HepG2 (cell line): ENCODE measurements at places on chromosomes 13 and 19.

DNA sequence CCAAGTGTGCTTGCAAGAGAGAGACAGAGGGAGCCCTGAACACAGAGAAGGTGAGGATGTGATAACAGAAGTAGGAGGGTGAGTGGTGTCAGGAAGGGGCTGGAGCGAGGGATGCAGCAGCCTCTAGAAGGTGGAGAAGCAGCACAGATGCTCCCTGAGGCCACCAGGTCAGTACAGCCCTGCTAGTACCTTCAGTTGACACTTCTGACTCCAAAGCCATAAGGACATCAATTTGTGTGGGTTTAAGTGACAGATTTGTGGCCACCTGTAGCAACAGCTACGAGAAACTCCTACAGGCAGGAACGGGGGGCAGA, 6.9 kb downstream of the ERICH4 start:
- no peak for DNase-seq

DNA sequence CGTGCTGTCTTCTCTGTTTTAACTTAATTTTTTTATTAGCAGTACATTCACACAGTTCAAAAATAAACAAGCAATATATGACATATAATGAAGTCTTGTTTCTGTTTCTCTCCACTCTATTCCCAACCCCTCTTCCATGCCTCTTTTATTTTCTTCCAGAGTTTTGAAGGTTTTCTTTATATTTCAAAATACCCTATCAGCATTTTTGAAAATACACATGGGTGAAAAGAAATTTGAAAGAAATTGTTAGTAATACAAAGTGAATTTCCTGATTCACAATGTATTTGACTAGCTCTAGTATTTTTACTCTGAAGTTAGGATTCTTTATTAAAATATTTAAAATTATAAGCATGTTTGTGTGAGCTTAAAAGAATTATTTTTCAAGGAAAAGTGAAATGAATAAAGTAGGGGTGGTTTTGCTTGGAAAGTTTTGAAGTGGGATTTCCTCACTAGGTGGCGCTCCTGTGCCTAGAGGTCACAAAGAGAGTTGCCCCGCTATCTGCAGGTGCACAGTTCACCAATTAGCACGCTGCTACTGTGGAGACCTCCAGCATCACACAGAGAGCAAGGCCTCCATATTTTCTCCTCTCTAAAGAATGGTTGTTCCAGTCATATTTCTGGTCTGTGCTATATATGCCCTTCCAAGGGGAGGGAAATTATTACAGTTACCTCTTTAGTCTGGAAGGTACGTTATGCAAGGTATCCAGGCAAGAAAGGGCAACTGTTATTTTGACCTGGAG, 37.6 kb downstream of the SOX21 start:
- peak; percentile 59 for DNase-seq

- DNase-seq, result no peak
Measured at GRCh38 chr13:111296417-111296816, 24.0 kb upstream of the TEX29 start.

- DNase-seq, result no peak
Measured at GRCh38 chr13:20869540-20869939, 33.0 kb downstream of the XPO4 start.

GRCh38 chr19:43767316-43767715, 12.6 kb upstream of the SMG9 start:
- DNase-seq, result no peak

- no peak for DNase-seq
Measured at GRCh38 chr19:43872547-43873336, 45.6 kb downstream of the ZNF283 start.

DNA sequence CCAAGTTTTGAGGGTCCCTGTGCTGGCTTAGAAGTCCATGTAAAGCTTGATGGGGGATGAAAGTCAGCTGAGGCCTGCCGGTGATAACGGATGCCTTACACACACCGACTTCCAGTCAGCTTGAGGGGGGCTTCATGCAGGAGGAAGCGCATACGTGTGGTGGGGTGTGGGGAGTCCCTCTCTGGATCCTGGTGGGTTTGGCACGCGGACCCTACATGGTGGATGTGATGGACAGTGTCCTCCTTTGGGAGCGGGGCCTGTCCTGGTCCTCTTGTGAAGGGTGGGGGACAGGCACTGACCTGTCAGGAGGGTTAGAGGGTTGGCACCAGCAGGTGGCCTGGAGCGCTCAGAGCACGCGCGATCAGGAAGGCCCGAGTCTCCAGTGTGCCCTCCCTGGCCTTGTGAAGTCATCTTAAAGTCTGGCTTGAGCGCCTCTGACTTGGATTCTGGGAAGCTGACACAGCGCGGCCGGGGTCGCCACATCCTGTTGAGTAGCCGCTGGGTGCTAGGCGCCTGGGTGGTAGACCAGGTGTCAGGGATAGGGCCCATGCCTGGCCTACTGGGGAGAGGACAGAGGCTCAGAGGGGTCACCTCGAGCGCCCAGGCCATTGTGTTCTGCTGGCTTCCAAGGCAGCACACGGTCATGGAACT, 2.9 kb downstream of the DAZAP1 start:
- no peak for DNase-seq

DNA sequence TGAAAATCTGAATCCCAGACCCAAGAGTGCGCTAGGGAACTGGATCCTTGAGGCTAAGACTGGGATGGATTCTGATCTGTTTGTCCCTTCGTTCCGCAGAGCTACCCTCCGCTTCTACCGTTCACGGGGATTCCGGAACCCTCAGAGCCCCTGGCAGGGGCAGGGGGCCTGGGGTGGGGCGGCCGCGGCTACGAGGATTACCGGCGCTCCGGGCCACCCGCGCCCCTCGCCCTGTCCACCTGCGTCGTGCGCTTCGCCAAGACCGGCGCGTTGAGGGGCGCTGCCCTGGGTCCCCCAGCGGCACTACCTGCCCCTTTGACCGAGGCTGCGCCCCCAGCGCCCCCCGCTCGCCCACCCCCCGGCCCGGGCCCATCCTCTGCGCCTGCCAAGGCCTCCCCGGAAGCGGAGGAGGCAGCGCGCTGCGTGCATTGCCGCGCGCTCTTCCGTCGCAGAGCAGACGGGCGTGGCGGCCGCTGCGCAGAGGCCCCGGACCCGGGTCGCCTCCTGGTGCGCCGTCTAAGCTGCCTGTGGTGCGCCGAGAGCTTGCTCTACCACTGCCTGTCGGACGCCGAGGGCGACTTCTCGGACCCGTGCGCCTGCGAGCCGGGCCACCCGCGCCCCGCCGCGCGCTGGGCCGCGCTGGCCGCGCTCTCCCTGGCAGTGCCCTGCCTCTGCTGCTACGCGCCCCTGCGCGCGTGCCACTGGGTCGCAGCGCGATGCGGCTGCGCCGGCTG, 7.1 kb downstream of the SPRED3 start:
- no peak for DNase-seq
